Activated naive CD4-positive, alpha-beta T cell (primary cell): ENCODE measurements at places on chromosomes 13 and 19.

- DNase-seq: no peak
Measured at GRCh38 chr13:31947105-31947504, 84.5 kb upstream of the FRY start.

GRCh38 chr19:50203281-50204080 lies at the start of gene MYH14:
Gene MYH14 (plus strand): TSS chr19:50203622. CDS start chr19:50210366, 6,744 bp downstream.
- no peak for DNase-seq

- DNase-seq: no peak
Measured at GRCh38 chr13:59890054-59890453, 273.7 kb downstream of the DIAPH3 start.

GRCh38 chr19:756821-757688 lies 6.1 kb downstream of the MISP start:
- DNase-seq: no peak

- DNase-seq: no peak
Measured at GRCh38 chr19:38805180-38805579, 7.6 kb downstream of the LGALS4 start.

DNA sequence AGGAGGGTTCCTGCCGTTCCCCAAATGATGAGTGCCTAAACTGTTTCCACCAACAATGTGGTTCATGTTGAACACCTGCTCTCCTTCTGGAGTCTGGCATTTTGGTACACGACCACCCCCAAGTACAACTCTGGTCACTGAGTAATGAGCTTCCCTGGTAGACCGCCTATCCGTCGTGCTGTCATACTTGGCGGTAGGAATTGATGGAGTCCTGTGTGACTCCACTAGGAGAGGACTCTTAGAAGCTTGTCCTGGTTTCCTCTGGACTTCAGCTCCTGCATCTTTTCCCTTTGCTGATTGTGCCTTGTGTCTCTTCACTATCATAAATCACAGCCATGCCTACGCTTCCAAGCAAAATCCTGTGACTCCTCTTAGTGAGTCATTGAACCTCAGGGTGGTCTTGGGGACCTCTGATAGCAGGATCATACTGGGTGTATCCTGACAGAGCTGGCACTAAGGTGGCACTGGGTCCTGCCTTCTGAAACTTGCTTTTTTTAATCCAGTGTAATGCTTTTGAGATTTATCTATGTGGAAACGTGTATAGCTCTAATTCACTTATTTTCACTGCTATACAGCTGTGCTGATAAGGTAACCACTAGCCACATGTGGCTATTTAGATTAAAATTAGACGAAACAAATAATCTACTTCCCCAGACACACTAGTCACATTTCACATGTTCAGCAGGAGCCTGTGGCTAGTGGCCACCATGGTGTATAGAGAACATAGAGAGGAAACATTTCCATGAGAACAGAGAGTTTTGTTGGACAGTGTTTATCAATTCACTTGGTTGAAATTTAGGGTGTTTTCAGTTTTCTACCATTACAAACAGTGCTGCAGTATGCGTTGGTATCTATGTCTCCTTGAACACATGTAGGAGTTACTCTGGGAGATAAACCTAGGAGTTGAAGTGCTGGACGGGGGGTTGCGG lies 6.1 kb upstream of the ASF1B start:
- DNase-seq: no peak

- no peak for DNase-seq
Measured at GRCh38 chr19:46723023-46723461, 6.1 kb upstream of the PRKD2 start.

- DNase-seq: no peak
Measured at GRCh38 chr19:49084206-49085019, 838 bp upstream of the SNRNP70 start.

DNA sequence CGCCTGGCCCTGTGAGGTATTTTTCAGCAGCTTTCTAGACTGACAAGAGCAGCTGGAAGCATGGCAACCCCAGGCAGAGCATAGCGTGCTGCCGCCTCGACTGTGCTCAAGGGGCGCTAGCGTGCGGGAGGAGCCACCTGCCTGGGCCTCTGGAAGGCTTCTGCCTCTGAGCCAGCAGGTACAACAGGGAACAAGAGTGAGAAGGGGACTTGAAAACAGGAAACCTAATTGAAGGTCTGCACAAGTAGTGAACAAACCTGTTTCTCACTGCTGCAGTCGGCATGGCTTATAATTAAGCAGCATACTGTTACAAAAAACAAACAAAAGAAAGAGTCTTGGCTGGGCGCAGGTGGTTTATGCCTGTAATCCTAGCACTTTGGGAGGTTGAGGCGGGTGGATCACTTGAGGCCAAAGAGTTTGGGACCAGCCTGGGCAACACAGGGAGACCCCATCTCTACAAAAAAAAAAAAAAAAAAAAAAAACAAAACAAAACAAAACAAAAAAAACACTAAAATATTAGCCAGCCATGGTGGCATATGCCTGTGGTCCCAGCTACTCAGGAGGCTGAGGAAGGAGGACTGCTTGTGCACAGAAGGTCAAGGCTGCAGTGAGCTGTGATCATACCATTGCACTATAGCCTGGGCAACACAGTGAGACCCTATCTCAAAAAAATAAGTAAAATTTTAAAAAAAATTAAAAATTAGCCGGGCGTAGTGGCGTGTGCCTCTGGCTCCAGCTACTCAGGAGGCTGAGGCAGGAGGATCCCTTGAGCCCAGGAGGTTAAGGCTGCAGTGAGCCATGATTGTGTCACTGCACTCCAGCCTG lies 12.6 kb upstream of the GARRE1 start:
- peak; percentile 6 for DNase-seq

- no peak for DNase-seq
Measured at GRCh38 chr13:83824560-83824959, 57.7 kb downstream of the SLITRK1 start.

DNA sequence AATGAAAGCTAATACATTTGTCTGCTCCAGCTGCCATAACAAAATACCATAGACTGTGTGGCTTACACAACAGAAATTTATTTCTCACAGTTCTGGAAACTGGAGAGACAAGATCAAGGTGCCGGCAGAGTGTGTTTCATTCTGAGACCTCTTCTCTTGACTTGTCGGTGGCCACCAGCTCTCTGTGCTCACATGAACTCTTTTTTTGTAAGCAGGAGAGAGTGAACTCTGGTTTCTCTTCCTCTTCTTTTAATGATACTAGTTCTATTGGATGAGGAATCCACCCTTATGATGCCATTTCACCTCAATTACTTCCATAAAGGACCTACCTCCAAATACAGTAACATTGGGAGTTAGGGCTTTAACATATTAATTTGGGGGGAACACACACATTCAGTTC lies 11.7 kb downstream of the KCTD12 start:
- DNase-seq: no peak

- DNase-seq: no peak
Measured at GRCh38 chr19:7632340-7633203, 947 bp downstream of the PCP2 start.

GRCh38 chr19:28386470-28386869 lies 826.5 kb downstream of the UQCRFS1 start:
- no peak for DNase-seq

GRCh38 chr19:17947815-17948513 lies 15.1 kb downstream of the CCDC124 start:
- DNase-seq: peak; percentile 89

DNA sequence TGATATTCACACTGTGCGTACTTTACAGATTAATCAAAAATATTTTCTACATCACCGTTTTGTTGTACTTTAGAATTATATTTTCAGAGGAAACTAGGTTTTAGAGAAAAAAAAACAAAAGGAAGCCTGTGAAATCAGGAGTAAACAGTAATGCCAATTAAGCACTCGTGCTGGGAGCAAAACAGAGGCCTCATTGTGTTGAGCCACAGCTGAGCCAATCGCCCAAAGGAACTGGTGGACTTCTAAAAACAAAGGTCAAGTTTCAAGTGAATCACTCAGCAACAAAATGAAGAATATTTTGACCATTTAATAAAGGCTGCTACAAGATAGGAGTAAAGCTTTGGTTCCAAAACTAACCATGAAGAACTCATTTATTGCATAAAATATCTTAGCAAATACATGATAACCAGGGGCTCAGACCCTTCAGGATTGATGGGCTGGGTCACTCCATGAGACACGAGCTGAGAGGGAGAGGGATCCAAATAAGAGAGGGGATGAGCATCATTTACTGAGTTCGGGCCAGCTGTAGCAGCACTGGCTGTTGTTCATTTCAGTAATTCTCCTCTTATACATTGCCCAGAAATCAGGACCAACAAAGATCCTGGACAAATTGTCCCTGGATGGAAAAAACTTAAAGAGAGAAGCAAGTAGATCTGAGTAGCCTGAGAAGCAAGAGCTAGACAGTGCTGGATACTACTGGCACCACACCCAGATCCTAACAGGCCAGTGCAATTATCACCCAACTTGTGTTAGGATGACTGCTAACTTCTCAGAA lies 8.3 kb upstream of the NALCN start:
- no peak for DNase-seq

- peak; percentile 11 for DNase-seq
Measured at GRCh38 chr19:6802336-6803035, 30.0 kb downstream of the VAV1 start.

DNA sequence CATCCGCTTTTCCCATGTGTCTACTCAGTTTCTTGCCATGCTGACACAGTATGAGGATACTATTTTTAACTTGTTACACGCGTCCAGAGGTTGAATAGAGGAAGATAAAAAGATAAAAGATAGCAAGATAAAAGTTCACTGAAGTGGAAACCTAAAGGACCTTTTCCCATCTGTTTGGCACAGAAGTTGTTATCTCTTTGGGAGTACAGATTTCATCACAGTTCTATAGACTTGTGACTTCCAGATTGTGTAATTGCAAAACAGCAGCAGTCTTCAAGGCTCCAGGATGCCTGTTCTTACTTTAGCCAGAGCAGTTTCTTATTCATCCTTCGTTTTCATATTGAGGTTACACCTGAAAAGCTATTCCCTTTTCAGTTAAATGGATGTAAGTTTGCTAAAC lies 369.2 kb downstream of the GPC5 start:
- DNase-seq: no peak

DNA sequence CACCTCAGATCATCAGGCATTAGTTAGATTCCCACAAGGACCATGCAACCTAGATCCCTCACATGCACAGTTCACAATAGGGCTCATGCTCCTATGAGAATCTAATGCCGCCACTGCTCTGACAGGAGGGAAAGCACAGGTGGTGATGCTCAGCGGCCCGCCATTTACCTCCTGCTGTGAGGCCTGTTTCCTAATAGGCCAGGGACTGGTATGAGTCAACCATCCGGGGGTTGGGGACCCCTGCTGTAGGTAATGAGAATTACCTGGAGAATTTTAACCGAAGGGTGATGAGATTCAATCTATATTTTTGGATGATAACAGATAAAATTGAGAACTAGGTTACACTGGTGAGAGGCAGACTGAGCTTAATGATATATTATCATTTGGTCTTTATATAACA lies 101.4 kb downstream of the LACC1 start:
- no peak for DNase-seq

DNA sequence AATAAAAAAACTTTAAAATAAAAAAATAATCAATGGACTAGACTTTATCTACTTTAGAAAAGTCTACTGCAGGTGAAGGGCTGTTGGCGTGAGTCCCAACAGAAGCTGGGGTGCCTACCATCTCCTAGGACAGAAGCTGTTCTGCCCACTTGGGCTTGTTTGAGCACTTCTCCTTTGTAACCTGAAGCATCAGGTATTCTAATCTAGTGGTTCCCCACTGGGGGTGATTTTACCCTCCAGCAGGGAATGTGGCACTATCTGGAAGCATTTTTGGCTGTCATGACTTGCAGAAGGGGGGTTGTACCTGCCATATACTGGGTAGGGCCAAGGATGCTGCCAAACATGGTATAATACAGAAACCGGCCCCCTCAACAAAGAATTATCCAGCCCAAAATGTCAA lies 16.2 kb upstream of the DOCK9 start:
- DNase-seq: no peak

DNA sequence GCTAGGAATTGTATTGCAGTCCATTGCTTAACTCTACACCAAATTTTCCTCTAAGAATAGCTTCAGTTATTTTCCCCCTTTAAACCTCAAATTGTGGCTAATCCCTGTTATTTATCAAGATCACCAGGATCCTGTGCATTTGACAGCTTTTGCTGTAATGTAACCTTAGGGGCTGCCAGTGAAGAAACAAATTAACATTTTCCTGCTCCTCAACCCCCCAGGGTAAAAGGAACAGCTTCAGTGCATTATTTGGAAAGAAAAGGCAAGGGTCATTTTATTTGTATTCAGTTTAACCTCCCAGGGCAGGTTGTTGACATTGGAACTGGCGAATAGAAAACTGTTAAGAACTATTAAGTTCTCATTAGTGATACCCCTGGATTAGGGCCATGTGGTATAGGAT lies 57.0 kb downstream of the PCDH20 start:
- no peak for DNase-seq

- no peak for DNase-seq
Measured at GRCh38 chr19:43651758-43652545, 12.3 kb upstream of the CADM4 start.

DNA sequence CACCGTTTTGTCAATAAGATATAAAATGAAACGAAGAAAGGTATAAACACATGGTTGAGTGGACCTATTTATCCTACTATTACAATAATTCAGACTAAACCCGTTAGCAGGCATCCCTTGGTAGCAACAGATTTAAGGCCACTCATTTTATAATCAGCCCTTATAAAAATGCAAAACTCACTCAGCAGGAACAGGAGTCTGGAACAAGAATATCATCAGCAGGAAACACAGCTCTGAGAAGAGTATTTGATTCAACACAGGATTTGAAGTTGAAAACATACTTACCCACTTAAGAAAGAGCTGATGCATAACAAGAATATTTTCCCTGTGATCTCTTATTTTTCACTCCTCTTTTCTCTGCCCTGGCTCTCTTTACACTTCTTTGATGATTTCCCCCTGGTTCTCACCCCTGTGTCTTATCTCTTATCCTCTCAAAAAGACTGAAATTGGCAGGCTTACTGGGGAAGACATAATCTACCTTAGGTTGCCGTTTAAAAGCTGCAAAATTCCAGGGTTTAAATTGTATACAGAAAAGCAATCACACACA lies 1722.7 kb downstream of the SLITRK5 start:
- DNase-seq: no peak

- no peak for DNase-seq
Measured at GRCh38 chr13:24927810-24928404, 163.9 kb downstream of the RNF17 start.

DNA sequence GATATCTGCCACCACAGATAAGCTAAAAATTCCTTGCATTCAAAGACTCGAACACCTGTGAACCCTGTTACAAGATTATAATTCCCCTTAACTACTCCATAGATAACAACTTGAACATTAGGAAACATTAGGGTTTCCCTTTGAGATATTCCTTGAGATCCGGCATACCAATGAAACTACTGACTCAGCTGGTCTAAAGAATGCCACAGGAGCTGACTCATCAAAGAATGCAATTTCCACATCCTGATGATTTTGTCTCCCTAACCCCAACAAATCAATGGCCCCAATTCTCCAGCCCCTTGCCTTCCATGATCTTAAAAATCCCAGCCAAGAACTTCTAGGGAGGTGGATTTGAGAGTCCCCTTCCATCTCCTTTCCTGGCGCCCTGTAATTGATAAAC lies 35.6 kb upstream of the ZNF599 start:
- no peak for DNase-seq

- no peak for DNase-seq
Measured at GRCh38 chr13:43492745-43493144, 294.0 kb downstream of the ENOX1 start.
